ELR (cell line): ENCODE measurements at places on chromosomes 1 and 21.

DNA sequence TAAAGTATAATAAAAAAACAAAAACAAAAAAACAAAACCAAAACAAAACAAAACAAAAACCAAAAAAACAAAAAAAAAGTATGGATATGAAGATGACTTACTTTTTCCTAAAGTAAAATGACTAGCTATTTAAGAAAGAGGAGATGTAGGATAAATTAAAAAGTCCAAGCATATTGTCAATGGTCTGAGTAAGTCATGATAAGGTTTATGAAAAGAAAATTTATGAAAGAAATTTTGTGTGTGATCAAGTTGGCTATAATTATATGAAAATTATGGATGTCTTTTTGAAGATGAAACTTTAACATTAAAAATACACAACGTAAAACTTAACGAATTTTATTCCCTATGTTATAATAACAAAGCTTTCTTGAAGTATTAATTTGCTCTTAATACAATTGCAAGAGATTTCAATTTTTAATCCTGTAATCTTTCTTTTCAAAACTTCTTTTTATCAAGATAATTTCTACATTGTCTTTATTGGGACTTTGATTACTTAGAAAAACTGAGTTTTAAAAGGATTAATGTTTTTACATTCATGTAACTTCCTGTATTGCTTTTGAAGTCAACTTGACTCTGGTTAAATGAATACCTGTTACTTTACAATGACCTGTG, 200.9 kb upstream of the IVNS1ABP start:
- peak; percentile 29 for DNase-seq

DNA sequence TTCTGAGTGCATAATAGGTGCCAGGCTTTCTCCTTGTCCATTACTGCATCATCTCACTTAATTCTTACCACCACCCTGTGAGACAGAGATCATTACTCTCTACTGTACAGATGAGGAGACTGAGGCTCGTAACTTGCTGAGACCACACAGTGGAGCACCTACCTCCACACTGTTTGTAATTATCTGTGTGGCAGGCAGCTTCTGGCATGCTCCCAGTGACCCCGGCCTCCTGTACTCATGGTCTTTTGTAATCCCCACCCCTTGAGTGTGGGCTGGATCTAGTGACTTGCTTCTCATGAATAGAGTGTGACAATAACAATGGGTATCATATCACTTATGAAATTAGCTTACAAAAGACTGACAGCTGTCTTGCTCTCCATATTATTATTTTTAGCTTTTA, 407.3 kb downstream of the MATN1 start:
- no peak for DNase-seq

DNA sequence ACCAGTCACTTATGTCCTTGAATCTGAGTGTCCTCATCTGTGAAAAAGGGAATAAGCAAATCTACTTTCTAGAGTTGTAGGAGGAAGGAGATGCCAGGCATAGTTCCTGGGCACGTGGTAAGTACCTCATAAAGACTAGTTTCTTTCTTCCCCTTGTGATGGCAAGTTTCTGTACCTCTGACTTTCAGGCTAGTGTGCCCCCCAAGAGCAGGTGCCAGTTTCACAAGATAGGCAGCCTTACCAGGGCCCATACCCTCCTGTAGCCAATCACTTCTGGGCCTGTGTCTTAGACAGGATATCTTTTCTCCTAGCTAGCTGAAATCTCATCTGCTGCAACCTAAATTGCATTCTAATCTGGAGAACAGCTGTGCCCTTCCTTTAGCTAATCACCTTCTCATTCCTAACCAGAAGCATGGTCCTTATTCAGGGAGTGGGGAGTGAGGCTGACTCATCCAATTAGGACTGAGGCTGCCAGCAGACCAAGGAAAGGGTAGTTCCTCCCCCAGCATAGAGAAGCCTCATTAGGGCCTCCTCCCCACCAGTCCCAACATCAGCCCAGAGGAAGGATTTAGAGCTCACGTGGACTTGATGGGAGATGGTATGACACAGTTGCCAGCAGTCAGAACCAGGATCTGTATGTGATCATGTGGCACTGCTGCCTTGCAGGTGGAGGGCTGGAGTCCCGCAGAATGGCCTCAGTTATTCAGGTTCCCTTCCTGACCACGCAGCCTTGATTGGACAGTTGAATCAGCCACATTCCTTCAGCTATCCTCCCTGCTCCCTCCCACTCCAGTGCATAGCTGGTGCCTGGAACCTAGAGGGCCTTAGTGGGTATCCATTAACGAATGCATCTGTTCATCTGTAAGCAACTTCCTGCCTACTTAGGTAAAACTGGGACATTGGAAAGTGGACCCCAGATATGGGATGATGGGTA, 7.9 kb downstream of the KLHDC8A start:
- no peak for DNase-seq

DNA sequence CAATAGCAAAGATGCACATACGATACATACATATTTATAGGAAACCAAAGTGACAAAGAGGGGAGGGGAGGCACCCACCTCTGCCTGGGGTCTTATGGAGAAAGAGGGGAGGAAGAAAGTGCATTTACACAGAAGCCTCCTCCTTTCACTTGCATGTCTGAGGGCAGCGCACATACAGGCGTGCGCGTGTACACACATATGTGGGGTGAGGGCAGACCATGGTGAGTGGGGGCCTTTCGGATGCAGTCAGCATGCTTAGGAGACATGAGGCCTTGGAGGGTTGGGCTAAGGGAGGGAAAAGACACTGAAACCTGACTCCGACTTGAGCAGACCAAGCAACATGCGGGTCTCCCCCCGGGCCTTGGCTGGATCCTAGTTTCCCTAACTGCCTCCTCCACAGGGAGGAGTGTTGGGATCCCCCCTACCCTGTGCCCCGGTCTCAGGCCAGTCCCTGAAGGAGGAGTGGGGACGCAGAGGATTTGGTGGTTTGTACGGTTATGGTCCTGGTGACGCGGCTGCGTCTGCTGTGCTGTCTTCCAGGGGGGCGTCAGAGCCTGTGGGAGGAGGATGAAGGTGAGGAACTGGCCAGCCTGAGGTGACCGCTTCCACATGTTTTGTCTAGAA, 15.2 kb downstream of the LRRC71 start:
- DNase-seq = no peak

- no peak for DNase-seq
These were observed 103.5 kb downstream of the HMCN1 start for GRCh38 chr1:185837711-185838110.

DNA sequence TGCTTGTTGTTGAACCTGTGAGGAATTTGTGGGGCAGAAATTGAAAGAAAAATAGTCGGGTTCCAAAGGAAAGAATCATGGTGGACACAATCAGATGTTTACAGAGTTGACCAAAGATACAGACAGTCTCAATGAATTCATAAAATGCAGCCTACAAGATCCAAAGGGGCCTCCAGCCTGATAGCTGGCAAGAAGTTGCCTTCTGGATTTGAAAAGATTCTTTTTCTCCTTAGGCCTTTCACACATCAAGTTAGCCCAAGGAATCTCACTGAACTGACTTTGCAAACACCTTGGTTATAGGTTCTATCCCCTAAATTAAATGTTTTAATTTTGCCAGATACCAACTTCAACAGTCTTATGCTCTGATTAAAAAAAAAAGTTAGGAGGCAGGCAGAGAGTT, 21.5 kb downstream of the SLAMF1 start:
- no peak for DNase-seq

DNA sequence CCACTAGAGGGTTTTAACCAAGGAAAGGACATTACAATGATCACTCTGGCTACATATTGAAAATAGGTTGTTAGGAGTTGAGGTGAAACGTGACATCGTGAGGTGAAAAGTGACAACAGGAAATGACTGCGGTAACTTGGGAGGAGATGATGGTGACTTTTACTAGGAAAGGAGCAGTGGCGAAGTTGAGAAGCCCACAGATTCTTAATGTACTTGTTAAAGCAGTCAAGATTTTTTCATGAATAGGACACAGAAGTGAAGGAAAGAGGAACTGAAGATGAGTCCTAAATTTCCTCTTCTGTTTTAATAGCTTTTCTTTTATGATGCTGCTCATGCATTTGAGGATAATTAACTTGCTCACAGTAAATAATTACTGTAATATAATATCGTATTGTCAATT, 59.5 kb downstream of the OMA1 start:
- no peak for DNase-seq

DNA sequence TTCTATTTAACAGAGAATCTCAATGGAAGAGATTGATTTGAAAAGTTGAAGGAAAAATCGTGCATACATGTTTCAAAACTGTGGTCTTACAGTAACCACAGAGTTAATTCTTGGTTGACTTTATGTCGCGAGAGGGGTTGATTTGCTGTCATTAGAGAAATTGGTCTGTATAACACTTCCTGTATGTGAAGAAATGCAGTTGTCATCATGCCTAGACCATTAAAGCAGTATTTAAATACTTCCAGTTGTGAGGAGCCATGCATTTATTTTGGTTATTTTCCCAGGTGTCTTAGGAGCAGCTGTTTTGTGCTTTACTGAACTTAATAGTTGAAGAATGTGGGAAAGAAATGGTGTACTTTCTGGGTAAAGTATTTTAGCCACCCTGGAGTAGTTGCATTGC, 76.2 kb downstream of the NFIA start:
- DNase-seq = no peak

GRCh38 chr1:186983327-186983726, 154.6 kb downstream of the PLA2G4A start:
- no peak for DNase-seq

DNA sequence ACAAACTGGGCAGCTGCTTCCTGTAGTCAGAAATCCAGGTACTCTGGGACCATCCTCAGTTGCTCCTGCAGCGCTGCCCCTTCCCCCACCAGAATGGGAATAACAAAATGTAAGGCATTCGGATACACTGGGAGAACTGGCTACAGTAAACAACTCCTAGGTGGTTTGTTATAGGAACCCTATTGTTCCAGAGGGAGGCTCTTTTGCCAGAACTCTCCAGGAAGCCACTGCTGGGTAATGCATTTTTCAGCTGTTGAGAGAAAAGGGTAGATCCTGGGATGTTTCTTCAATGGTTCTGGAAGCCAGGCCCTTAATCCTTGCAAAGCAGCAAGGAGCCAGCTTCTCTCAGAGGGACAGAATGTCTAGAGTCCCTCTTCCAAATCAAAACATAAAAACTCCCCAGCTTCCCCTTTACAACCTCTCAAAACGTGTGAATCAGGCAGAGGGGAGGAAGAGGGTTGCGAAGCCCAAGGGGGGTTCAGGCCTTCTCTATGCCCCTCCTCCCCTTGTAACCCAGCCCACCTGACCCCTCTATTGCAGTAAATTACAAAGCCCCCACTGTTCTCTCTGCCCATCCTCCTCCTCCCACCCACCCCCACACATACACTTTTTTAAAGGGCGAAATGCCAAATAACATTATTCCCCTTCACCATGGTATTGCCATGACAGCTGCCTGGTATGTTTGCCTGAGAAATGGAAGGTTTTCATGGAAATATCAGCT, 29.1 kb downstream of the PLPP3 start:
- DNase-seq = no peak

DNA sequence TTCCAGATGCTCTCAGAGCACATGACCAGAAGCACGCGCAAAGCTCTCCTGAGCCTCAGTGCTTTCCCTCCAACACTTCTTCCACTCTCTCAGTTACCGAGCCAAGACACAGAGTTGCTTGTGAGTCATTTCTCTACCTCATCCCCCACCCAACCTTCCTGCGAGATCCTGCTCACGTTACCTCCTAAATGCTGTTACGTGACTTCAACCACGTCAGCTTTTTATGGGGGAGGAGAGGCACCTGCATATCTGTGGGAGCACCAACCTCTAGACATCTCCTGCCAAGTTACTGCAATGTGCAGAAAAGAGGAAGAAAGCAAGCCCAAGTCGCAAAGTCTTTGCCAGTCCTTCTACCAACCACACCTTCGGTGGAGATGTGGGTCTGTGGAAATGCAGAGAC, 27.2 kb upstream of the ERG start:
- no peak for DNase-seq

DNA sequence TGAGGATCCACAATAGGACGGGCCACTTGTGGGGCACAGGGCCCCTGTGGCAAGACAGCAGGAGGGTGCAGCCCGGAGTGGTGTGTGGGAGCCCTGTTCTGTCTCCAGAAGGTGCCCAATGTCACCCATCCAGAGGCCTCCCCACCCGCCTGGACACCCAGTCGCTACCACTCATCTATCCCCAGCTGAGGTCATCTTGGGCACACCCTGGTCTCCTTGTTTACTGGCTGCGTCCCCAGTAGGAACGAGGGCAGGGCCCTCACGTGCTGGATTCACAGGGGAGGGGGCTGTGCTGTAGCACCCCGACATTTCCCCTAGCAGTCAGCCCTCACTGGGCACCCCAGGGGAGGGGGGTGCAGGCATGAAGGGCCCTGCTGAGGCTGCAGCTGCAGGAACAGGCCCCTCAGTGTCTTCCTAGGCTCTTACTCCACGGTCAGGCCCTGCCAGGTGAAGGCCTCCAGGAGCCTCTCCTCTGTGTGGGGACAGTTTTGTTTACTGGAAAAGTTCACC, 2.3 kb upstream of the TNNT2 start:
- no peak for DNase-seq

DNA sequence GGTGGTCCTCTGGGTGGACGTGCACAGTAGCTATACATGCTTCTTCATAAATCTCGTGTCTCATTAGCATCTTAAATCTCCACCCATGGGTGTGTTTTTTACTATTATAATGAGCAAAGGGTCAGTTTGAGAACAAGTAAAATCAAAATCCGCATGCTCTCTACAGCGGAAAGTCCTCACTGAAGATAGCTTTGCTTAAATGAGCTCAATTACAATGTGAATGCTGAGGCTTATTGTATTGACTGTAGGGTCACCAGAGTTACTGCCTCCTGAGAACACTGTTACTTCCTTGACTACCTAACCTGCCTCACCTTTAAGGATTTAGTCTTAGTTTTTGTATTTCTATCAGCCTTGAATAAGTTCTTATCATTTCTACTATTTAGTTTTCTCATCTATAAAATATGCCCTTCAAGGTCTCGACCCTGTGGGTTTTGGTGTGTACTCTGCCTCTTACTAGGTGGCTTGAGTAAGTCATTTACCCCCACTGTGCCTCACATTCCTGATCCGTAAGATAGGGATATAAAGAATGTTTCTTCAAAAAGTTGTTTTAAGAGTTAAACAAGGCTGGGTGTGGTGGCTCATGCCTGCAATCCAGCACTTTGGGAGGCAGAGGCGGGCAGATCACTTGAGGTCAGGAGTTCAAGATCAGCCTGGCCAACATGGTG, 7.9 kb downstream of the SLAMF7 start:
- no peak for DNase-seq

DNA sequence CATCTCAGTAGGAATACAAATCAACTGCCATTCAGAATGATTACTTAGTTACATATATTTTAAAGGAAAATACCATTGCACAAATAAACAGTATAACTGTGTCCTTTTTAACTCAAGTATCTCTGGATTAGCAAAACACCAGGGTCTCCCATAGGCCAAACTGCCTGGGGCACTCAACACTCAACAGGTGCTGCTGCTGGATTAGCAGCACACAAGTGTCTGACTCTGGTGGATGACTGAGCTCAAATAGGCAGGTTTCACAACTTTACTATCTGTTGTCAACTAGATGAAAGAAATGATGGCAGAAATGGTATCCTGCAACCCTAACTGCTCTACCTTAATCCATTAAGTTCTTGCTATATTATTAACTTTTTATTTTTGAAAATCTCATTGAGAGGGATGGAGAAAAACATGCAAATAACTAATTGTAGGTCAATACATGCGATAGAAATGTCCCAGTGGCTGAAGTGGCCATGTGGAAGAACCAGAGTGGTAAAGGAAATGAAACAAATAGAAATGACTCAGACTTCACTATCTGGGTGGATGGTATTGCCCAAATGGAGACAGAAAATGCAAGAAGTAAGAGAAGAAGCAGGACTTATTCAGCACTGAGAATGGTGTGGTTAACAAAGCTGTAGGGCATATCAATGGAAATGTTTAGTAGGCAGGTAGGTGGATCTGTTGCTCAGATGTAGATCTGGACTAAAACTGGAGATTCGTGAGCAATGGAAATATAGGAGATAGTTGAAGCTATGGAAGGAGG, 90.8 kb upstream of the CCDC190 start:
- DNase-seq = peak; percentile 14
